ENCODE measurements at places on chromosomes 1 and 21.

GRCh38 chr21:35332841-35333426 lies 283.8 kb upstream of the RUNX1 start:
- DNase-seq, result no peak

GRCh38 chr21:26199456-26199855 lies 28.9 kb upstream of the APP start:
- DNase-seq, result no peak

DNA sequence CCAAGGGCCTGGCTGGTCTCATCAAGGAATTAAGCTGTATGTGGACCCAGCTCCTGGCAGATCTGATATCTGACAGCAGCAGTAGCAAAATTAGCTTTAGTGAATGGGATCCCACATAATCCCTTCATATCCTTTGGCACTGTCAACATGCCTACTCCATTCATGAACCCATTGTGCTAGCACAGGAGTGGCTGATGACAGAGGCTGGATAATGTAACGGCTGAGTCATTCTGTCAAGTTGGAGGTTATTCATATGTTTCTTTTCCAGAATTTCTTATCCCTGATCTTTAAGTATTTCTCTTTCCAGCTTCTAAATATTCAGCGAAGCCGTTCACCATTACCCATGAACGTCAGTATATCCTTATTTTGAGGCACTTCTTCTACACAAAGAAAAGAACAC lies 84.3 kb downstream of the EXTL2 start:
- DNase-seq, result no peak

GRCh38 chr1:108732398-108732797 lies 14.1 kb upstream of the STXBP3 start:
- DNase-seq, result no peak

GRCh38 chr21:44820851-44821250 lies 3.0 kb upstream of the SUMO3 start:
- DNase-seq, result no peak

GRCh38 chr1:35585281-35585680 lies 12.2 kb downstream of the TFAP2E start:
- DNase-seq, result no peak

GRCh38 chr1:207172885-207173284 lies 68.9 kb downstream of the C4BPA start:
- no peak for DNase-seq

- DNase-seq, result no peak
These were observed 18.5 kb downstream of the CSF1 start for GRCh38 chr1:109929170-109929569.

GRCh38 chr1:209080170-209080781 lies 503.2 kb upstream of the CAMK1G start:
- no peak for DNase-seq

- DNase-seq, result no peak
These were observed 1.1 kb upstream of the PCAT6 start for GRCh38 chr1:202809597-202810159.

DNA sequence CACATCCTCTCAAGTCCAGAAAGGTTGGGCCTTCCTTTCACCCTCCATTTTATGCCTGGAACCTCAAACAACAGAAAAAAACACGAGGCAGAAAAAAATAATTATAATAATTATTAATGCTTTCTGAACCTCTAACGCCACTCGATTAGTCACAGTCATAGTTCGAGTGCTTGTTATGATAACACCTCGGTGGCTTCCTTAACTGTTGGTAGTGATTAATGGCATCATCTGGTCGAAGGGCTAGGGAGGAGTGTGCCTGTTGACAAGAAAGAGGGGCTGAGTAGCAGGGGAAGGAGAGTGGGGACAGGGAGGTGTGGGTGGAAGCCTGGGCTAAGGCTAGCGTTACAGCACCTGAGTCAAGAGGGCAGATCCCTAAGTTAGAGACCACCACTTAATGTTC lies 21.3 kb upstream of the IL10 start:
- DNase-seq, result no peak

DNA sequence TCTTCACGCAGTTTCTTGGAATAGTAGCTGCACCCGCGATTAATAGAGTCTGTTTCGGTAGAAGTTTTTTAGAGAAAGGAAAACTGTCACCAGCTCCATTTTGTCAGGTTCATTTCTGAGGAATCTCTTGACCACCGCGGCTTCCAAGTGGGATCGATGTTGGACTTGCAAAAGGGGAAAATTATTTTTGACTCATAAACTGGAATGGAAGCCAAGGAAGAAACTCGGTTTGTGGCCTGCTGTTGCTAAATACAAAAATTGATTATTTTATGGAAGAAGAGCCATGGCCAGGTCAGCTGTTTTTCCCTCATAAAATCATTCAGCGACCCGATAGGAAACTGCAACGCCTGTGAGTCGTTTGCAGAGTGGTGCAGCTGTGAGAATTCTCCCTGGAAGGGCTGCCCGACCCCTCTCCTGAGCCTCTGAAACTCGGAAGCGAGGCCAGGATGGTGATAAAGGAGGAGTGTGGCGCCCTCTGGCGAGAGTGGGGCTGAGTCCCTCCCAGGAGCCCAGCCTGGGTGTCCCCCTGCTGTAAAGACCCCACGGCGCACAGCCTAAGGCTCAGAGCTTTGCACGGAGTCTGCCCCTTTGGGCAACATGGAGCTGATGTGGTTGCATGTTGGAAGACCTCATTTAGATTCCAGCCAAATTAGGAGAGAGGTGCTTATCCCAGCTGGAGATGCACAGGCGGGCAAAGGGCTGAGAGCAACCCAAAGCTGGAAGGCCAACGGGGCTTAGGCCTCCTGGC lies 83.6 kb upstream of the SLC25A33 start:
- no peak for DNase-seq

GRCh38 chr1:190003376-190003775 lies 474.3 kb downstream of the BRINP3 start:
- no peak for DNase-seq

GRCh38 chr1:59494145-59494833 lies 197.4 kb downstream of the FGGY start:
- no peak for DNase-seq

DNA sequence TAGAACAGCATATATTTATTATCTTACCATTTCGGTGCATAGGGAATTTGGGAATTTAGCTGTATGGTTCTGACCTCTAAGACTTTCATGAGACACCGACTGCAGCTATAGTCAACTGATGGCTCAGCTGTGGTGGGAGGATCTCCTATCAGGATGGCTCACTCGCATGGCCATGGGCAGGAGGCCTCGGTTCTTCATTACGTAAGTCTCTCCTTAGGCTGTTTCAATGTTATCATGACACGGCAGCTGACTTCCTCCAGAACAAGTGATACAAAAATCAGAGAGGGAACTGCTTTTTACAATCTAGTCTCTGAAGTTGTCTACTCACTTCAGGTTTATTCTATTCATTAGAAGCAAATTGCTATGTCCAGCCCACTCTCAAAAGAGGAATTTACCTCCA lies 13.3 kb upstream of the CAPN8 start:
- no peak for DNase-seq

GRCh38 chr1:228870041-228870713 lies 134.9 kb downstream of the RHOU start:
- no peak for DNase-seq

- no peak for DNase-seq
These were observed 2.9 kb downstream of the SELENBP1 start for GRCh38 chr1:151369621-151370048.

DNA sequence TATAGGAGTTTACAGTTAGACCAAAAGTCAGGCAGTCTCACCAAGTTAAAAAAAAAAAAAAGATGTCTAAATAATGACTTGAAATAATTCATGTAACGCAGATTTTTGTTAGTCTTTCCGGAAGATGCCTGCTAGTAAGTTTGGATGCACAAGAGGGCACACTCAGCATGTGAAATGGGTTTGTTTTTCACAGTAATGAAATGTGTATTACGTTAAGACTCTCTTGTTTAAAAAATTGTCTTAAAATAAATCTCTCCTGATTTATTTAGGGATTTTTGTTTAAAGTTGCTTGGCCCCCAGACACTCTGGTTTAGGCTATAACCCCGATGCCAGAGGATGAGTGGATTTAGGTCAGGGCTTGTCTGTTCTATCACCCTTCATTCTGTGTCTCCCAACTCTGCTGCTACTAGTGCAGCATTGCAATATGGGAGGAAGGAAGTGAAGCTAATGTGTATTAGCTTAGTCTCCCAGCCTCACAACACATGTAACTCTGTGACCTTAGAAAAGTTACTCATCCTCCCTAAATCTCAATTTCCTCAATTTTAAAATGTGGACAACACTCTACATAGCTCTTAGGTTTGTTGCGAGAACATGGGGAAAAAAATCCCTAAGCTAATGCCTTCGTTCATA lies 25.7 kb downstream of the CTH start:
- no peak for DNase-seq

DNA sequence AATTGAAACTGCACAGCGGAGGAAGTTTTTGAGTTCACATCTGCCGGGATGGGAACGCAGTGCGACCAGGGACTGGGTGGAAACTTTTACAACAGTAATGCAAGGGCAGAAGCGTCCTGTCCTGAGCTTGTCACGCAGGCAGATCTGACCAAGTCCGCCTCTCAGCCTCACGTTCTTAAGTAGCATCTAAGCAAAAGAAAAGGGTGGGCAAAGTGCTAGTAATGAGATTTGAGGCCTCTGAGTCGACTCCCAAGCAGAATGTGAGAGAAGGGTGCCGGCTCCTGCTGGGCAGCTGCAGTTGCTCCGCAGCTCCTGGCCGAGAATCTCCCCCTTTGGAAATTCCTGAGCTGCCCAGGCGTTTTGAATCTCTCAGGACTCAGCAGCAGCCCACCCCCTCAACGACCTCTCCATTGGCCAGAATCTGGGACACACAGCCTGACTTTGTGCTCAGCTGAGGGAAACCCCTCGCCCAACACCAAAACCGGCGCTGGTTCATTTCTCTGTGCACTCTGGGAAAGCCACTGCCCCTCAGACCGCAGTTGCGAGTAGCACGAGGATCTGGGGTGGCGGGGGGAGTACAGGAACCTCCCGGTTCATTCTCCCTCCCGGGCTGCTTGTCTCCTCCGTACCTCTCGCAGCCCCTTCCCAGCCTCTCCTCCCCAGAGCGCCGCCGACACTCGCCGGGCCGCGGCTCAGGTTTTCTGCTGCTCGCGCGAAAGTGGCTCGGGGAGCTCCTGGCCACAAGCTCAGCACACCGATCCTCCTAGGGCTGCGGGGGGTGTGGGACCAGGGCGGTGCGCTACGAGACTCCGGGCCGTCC lies 913 bp upstream of the S1PR1 start:
- no peak for DNase-seq

GRCh38 chr1:52825868-52826267 lies 16.7 kb upstream of the ZYG11A start:
- DNase-seq, result no peak

- no peak for DNase-seq
These were observed 93.8 kb upstream of the GALNT2 start for GRCh38 chr1:229973297-229973612.

- DNase-seq, result no peak
These were observed 108.1 kb downstream of the KAZN start for GRCh38 chr1:14706631-14707030.

DNA sequence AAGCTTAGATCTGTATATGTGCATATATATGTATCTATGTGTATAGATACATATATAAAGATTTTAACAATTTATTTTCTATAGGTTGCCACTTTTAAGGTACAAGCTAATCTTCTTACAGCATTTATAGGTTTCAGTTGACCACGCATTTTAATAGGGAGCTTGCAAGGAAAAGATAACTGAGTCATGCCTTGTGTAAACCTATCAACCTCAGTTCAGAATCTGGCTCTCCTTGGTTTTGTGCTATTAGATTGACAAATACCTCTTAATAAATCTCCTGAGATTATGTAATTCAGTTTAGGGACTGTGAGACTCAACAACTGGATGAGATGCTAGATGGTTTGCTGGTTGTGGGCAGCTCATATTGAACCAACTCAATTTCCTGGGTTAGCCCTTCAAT lies 114.7 kb upstream of the SERBP1 start:
- no peak for DNase-seq

GRCh38 chr21:26962621-26963181 lies 4.2 kb downstream of the ADAMTS5 start:
- DNase-seq, result no peak

- DNase-seq, result no peak
These were observed at the start of gene PLPPR5 for GRCh38 chr1:99004861-99005442. Gene PLPPR5, minus strand, starts transcription at chr1:99004861. Its CDS starts 190 bp downstream, at chr1:99004671.

DNA sequence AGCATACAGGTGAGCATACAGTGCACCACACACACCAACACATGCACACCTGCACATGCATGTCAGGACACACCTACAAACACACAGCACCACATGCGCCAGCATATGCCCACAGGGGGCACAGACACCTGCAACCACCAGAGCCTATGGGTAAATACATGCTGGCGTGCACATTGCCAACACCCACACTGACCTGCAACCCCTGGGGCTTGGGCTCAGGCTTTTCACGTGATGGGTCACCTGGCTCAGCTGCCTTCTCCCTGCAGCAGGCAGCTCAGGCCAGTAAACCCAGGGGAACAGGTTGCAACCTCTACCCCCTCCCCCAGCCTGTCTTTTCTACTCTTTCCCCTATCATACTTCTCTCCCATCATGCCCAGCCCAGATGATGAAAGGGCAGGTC lies 8.1 kb downstream of the CD247 start:
- no peak for DNase-seq

DNA sequence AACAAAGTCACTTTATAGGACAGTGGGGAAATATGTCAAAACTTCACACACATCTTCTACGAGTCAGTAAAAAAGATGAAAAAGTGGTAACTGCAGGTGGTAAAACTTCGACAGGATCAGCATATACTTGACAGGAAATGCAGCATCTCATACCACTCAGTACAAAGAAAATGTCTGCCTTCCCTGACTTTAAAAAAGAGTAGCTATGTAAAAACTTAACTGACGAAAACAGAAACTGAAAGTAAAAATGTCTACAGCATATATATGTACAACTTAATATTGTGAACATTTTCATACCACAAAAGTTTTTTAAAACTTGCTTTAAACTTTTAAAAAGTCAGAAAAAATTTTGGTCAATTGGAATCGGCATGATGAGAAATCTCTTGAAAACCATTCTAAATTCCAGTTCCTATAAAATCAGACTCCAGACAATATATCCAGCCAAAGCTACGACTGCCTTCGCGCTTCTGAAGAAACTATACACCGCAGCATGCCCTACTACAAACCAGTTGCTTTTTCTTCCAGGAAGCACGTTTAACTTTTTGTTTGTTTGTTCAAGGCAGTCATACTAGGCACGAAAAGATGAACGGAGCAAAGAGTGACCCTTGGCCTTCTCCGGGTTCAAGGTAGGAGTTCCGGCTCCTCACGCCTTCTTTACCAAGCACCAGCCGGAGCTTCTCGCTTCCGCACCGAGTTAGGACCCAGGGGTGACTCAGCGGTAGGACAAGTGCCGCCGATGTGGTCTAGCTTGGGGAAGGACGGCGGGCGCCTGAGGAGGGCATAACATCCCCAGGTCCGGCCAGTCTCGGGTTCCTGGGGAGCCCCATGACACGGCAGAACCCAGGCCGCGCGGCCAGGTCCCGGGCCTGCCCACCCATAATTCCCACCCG lies 612 bp downstream of the PSMA5 start:
- DNase-seq, result peak; percentile 56

- DNase-seq, result no peak
These were observed 40.0 kb downstream of the EPHB2 start for GRCh38 chr1:22750685-22751051.

GRCh38 chr1:227828786-227829185 lies 13.3 kb downstream of the PRSS38 start:
- no peak for DNase-seq
